Cortex of kidney (tissue), 1 donor: ENCODE measurements at places on chromosomes 12 and 14.

GRCh38 chr12:63857771-63858670, 13.5 kb downstream of the SRGAP1 start:
- no peak for DNase-seq

DNA sequence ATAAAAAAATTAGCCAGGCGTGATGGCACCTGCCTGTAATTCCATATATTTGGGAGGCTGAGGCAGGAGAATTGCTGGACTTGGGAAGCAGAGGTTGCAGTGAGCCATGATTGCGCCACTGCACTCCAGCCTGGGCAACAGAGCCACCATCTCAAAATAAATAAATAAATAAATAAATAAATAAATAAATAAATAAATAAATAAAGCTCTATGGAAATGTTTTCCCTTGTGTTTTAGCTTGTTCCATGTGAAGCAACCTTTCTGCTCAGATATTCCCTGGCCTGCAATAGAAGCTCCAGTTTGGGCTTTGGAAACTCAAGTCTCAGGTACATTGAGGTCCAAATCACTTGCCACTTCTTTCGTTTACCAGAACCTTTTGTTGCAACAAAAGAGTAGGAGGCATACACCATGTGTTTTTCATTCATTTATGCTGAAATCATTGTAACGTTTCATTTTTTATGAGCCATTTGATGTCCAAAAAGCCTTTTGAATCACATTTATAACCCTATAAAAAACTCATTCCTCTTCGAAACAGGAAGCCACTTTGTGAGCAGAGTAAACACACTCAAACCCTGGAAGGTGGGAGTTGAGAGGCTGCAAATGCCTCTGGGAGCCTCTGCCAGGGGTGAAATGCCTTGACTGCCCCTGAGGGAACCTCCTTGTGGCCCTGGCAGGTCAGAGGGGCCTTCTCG, 376.6 kb upstream of the TBX3 start:
- no peak for DNase-seq

- DNase-seq = no peak
Measured at GRCh38 chr12:109951751-109952150, 44.4 kb downstream of the GIT2 start.

DNA sequence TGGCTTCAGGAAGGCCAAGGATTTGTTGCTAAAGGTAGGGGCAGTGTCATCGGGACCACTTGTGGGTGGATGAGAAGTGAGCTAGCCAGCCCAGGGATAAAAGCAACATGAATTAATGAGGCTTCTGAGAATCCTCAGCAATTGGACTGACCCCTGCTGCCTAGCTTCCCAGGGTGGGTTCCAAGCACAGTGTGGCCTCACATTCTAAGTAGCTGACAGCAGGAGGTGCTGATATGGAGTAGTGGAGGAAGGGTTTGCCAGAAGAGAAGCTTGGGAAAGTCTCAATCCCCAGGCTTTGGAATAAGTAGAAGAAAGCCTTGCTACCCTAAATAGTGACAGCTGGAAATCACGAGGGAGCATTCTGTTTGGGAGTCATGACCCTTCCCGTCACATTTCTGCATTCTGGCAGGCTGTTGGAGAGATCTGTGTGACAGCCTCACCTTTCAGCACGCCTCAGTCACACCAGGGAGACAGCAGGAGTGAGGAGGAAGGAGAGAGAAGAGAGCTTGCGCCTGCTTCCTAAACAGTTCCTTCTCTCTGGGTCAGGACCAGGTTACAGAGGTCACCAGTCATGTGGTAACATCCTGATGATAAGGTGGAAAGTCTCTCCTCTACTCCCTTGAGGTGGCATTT, 31.2 kb downstream of the DACT1 start:
- DNase-seq = no peak

DNA sequence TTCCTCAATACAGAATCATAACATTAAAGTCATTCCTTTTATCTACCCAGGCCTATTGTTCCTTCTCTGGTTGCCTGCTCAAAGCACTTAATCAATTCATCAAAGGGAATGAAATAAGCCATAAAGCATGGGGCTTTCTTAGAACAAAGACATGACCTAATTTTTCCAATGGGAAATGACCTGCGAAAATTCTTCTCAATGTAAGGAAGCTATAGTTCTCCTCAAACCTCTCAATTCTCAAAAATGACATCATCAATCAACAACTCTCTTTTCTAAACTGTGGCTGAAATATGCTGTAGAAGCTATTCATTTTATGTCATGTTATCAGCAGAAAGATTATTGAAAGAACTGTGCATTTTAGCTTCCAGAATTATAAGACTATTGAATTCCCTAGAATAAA, 116.0 kb upstream of the PTPRR start:
- no peak for DNase-seq

- no peak for DNase-seq
Measured at GRCh38 chr12:104462931-104463339, 6.2 kb downstream of the CHST11 start.

DNA sequence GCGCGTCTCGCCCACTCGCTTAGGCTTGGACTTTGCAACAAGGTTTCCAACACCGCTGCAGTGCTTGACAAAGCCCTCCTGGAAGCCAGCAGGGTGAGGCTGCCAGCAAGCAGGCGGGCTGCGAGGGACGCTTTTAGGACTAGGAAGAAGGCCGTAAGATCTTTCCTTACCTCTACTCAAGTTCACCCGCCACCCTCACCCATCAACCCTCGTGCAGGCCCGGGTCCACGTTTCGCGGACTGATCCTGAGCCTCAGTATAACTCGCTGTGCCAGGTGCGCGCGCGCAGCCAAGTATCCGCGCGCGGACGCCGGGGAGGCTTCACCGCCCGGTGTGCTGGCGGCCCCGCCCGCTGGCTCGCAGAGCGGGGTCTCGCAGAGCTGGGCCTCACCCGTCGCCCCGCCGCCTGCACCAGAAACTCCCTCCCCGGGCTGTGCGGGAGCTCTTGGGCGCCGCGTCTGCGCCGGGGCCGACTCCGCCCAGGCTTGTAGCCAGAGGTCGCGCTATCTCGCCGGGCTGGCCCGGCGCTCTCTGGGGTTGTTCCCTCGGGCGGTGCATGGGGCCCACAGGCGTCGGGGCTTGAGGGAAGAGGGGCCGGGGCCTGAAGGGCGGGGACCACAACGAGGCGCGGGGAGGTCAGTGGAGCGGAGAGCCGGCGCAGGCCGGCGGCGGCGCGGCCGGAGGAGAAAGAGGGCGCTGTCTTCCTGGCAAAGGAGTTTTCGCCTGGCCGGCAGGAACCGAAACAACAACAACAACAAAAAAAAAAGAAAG, 7.6 kb upstream of the SIX1 start:
- no peak for DNase-seq

DNA sequence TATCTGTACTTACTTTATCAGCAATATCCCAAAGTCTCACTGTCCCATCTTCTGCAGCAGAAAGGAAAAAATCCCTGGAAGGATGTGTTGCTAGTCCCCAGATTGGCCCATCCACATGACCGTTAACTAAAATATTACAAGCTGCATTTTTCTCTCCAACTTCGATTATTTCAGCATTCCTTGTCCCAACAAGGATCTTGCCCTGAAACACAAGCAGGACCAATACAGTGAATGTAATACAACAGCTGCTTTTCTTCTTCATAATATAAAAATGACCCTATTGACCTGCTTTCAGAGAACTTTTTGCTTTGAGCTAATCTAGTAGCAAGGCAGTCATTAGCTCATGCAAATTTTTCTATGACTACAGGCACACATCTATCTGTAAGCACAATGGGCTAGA, 58.3 kb downstream of the ZC3H14 start:
- DNase-seq = no peak

GRCh38 chr12:45014396-45014795, 36.5 kb downstream of the DBX2 start:
- DNase-seq = no peak

DNA sequence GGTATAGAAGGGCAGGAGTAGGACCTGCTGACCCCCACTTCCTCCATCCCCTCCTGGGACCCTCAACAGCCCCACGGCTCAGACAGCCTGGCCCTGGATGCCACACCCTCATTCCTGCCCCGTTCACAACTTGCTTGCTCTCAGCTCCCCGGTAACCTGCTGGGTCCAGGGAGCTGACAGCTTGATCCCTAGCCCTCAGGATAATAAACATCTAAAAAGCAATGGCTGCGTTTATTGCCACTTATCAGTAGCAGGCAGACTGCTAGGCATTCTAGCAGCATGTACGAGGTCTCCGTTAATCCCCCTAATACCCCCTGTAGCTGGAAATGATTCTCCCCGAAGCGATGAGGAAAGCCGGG, 24.3 kb upstream of the RPLP0 start:
- DNase-seq = no peak

- DNase-seq = no peak
Measured at GRCh38 chr14:80352471-80352870, 141.2 kb upstream of the DIO2 start.

DNA sequence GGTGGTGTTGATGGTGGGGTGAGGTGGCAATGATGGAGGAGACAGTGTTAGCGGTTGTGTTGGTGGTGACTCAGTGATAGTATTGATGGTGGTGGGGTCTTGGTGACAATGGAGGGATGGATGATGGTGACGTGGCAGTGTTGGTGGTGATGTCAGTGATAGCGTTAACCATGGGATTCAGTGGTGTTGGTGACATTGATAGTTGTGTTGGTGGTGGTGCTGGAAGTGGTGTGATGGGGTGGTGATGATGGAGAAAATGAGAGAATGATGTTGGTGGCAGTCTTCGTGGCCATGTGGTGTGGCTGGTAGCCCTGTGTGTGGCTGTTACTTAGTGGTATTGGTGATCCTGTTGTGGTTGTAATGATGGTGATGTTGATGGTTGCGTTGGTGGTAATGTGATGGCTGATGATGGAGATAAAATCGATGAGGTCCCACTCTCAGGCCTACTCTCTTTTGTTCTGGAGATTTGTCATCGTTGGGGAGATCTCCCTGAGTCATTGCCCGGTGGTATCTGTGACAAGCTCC, 2.6 kb downstream of the DTX1 start:
- DNase-seq = no peak

- DNase-seq = no peak
Measured at GRCh38 chr12:123268850-123269249, 2.8 kb downstream of the CDK2AP1 start.

DNA sequence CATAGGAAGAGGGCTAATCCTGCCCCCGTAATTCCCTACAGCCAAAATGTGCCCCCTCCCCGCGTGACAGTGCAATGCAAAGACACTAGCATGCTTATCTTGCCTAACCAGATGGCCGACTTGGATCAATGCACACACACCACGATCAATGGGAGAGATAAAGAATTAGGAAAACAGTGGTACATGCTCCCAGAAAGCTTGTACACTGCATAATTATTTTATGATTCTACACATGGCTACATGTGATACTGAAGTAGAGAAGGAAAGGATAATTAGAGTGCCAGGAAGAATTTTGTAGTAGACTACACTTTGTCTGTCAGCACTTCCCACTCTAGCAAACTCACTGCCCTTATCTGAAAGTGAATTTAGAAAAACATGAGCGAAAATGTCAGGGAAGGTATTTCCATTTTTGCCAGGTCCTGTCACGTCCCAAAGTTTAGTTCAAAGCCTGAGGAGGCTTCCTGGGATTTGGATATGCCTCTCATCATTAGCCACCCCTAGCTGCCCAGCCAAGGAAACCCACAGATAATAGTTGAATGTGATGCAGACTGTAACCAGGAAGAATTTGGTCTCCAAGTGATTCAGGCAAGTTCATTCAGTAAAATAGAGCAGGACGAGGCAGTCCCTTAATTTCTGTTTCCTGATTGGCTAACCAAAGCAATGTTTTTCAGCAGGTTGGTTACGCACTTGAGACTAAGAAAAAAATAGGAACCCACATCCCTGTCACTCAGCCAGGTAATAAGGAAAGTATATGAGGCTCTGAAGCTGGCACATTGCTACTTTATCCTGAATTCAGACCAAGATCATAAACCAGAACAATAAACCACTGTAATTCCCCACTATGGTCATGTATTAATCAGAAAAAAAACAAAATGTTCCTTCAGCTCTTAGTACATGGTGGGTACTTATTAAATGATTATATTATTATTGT, 199.6 kb upstream of the OTX2 start:
- DNase-seq = no peak

- no peak for DNase-seq
Measured at GRCh38 chr12:57723630-57723962, 14.9 kb downstream of the AGAP2 start.

- no peak for DNase-seq
Measured at GRCh38 chr12:31009976-31010375, 63.7 kb upstream of the DDX11 start.

GRCh38 chr12:66196806-66197205, 7.8 kb downstream of the IRAK3 start:
- no peak for DNase-seq

DNA sequence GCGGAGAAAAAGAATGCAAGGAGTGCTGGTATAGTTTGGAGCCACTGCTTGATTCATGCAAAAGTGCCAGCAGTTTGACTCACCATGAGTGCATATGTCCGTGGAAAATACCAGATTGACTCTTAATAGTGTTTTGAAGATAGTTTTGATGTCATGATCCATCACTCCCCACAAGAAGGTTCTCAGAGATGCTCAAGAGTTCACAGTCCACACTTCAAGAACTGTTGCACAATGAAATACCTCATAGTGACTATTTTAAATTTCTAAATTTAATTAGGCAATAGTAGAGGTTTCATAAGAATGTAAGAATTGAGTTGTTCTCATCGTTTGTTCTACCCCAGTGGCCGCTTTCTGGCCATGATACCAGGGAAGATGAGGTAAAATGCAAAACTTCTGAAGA, 286.6 kb upstream of the RGS6 start:
- DNase-seq = no peak

- no peak for DNase-seq
Measured at GRCh38 chr12:12616512-12617310, 5.0 kb downstream of the CREBL2 start.

DNA sequence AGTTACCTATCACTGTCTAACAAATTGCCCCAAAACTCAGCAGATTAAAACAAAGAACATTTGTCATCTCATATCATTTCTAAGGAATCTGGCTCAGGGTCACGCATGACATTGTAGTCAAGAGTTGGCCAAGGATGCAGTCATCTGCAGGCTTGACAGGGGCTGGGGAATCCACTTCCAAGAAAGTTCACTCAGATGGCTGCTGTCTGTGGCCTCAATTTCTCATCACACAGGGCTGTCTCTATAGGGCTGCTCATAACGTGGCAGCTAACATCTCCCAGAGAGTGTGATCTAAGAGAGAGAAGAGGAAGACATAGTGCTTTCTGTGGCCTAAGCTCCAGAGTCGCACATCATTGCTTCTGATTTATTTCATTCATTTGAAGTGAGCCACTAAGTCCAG, 17.0 kb upstream of the IL22 start:
- DNase-seq = no peak

- no peak for DNase-seq
Measured at GRCh38 chr12:57193706-57194245, 22.8 kb upstream of the NXPH4 start.
